GM10248 (cell line): ENCODE measurements at places on chromosomes 4 and X.

DNA sequence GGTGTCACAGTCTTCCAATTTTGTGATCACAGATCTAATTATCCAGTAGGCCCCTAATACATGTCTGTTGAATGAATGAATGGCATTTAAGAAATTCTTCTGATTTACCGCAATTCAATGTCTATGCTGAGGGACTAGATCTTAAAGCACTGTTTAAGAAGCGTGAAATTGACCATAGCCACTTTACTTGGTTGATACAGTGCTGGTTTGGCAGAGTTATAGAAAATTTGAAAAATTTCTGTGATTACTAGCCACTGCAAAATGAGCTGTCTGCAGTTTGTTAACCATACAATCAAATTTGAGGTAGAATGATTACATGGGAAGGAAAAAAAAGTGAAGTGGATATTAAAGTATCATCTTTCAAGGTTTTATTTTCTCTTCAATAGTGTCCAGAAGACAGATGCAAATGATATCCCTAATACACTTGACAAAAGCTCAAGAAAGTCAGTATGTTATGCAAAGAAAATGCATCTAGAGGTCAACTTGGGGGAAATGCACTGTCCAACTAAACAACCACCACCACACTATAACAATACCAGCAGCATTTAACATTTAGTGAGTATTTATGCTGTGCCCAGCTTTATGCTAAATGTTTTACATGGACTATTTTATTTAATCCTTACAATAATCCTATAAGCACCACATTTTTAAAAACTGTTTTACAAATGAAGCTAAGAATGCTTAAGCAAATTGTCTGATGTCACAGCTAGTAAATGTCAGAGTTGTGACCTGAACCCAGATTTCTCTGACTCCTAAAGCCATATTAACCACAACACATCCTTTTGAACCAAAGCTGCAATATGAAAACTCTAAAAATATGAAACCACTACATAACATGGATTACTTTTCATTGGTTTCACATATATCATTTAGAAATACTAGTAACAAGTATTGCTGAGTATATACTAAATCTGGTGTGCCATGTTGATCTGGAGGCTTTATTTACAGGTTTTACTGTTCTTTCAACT lies 217.9 kb upstream of the MAB21L2 start:
- DNase-seq, result no peak

DNA sequence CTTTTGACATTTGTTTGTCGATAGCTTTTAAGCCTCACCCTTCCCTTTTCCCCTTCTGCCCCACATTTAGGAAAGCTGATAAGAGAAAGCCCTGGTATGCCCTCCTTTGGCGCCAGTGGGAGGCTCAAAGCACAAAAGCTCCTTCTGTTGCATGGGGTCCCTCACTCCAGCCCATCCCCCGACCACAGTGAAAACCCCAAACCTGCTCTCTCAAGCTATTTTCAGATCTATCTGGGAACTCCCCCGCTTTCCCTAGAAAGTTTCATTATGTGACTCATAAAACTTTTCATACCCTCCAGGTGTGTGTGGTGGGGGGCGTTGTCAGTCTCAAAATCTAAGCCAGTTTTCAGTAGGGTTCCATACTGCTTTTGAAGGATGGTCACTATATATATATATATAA lies 259.0 kb upstream of the PCDH7 start:
- DNase-seq, result peak; percentile 7

DNA sequence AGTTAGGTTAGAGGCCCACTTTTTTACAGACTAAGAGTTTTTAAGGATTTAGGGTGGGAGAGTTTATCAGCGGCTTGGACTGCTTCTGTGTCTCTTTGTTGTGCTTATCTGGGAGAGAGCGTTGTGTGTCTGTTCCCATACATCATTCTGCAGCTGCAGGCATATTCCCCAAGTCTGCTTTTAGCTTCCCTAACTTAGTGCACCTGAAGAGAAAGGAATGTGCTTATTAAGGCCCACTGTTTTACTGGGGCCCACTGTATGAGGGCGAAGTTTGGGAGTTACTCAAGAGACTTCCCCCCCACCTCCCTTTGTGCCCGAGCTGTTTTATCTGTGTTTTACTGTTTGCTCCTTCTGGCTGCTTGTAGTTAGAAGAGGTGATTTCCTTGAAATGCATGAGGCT lies 31.9 kb downstream of the ART3 start:
- DNase-seq, result no peak

DNA sequence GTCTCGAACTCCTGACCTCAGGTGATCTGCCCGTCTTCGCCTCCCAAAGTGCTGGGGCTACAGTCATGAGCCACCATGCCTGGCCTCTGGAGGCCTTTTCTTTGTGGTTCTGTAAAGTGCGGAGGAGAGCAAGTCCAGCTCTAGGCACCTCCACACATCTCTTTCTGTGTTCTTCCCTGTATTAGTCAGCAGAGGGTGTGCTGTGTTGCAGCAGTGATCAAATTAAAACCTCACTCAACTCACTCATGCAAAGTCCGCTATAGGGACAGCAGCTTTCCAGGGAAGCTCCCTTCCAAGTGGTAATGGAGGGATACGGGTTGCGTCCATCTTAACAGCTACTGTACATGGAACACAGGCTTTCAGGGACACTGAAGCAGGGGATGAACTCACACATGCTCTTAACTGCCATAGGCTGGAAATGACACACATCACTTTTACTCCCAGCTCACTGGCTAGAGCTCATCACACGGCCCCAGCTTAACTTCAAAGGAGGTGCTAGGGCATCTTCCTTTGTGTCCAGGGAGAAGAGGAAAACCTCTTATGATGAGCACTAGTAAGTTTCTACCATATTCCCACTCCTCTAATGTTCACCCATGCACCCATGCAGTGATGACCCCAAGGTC lies 36.0 kb upstream of the CCNG2 start:
- peak; percentile 43 for DNase-seq

GRCh38 chr4:119693126-119693525 lies 64.5 kb upstream of the PDE5A start:
- no peak for DNase-seq

DNA sequence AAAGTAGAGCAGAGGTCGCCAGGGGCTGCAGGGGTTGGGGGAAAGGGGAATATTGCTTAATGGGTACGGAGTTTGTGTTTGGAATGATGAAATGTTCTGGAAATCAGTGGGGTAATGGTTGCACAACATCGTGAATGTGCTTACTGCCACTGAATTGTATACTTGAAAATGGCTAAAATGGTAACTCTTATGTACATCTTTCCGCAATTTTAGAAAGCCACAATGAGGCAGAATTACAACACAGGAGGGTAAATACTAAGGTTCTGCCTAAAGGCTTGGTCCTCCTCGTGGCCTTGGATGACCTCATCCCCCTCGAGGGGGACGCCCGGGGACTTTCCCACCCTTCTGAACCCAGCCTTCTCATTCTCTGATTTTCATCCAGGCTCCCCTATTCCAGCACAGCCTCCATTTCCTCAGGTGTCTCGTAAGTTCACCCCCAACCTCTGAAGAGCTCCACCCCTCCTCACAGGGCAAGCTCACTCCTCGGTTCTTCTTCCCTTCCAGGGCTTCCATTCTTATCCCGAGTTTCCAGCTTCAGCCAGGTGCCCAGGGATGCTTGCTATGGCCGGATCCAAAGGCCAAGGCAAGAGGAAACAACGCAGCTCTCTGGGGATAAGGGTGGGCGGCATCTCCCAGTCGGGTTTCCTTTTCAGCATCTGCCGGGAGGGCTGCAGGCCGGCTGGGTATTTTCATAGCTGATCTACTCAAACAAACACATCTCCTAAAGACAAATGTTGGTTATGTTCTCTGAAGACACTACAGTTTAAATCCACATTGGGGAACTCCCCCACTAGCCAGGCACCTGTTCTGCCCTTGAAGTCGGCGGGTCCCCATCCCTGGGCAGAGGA lies 71.3 kb upstream of the ACSL1 start:
- peak; percentile 74 for DNase-seq

- no peak for DNase-seq
Measured at GRCh38 chr4:138916763-138917162, 98.8 kb upstream of the NOCT start.

DNA sequence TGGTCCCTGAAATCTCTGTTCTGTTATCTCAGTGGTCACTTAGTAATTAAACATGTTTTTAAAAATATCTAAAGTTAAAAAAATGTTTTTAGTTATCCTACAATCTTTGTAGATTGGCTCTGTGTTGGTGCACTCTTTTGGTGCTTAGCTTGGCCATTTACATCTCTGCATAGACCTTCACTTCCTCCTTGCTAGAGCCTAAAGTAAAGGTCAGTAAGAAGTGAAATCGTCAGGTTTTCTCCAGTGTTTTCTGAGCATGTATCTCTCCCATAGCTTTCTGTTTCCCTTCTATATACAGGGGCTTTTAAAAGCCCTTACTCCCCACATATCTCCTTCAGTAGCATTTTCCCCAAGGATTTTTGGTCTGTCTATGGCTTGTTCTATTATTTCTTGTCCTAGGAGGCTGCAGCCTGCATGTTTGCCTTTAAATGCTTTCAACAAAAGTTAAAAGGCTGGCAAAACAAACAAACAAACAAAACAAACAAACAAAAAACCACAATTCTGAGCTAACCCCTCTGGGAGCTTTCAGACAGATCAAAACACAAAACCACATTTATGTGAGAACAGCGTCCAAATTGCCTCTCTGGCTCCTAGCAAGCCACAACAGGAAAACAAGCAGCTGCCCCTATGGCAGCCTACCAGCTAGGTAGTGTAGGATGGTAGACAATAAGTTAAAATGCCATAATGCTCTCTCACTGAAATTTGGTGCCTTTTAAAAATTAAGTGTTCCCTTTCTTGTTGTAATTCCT lies 27.3 kb upstream of the GPRASP2 start:
- DNase-seq, result no peak

DNA sequence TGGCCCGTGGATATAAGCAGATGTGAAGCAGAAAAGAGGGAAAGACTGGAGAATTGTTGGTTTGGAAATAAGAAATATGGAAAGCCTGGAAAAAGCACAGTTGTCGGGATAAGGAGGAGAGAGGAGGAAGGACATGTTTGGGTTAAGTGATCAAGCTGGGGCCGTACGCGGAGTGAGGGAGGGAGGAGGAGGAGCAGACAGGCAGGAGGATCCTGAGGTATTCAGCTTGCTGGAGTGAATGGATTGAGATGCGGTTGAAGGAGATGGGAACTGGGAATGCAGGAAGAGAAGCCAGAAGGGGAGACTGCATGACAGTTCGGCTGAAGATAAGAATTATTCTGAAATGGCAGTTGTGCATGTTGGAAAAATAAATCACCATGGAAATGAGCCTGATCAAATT lies 21.2 kb downstream of the ZFP42 start:
- DNase-seq, result no peak

DNA sequence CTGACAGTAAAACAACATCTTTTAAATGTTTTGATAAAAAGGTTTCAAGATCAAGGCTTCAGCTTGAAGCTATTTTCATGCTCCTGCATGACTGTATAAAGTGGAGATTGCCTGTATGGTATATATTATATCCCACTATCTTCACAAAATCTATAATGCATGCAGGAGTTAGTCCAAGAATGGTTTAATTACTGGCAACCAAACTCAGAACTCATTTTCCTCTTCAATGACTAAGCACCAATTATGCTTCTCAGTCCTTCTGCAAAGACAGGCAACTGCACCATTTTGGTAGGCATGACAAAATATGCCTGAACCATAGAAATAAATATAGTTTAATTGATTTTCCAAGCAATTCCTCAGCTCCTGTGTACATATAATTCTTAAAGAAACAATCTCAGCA lies 54.5 kb downstream of the NPY5R start:
- DNase-seq, result no peak

- no peak for DNase-seq
Measured at GRCh38 chr4:101977076-101977475, 186.5 kb downstream of the BANK1 start.

- no peak for DNase-seq
Measured at GRCh38 chrX:109374262-109374960, 107.5 kb downstream of the GUCY2F start.

DNA sequence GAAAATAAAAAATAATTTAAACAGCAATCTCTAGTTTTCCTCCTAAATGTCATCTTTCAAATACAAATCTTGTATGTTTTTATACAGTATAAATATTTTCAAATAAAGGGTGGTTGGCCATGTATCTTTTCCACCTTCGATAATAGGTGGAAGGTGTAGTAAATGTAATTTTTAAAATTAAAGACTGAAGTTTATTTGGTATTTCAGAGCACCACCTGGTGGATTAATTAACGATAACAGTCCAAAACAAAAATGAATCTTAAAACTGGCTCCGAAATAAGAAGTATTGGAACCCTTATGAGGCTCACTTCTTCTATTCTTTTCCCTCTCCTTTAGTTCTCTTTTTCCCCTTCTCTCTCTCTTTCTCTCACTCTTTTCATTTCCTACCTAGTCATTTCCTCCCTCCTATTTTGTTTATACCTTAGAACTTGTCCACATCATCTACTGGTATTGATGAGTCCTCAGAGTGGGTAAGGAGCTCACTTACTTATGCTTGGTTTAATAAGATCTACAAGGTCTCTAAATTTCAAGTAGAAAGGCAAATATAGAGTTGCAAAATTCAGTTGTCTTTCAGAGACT lies 82.9 kb upstream of the EXOC1L start:
- peak; percentile 17 for DNase-seq

DNA sequence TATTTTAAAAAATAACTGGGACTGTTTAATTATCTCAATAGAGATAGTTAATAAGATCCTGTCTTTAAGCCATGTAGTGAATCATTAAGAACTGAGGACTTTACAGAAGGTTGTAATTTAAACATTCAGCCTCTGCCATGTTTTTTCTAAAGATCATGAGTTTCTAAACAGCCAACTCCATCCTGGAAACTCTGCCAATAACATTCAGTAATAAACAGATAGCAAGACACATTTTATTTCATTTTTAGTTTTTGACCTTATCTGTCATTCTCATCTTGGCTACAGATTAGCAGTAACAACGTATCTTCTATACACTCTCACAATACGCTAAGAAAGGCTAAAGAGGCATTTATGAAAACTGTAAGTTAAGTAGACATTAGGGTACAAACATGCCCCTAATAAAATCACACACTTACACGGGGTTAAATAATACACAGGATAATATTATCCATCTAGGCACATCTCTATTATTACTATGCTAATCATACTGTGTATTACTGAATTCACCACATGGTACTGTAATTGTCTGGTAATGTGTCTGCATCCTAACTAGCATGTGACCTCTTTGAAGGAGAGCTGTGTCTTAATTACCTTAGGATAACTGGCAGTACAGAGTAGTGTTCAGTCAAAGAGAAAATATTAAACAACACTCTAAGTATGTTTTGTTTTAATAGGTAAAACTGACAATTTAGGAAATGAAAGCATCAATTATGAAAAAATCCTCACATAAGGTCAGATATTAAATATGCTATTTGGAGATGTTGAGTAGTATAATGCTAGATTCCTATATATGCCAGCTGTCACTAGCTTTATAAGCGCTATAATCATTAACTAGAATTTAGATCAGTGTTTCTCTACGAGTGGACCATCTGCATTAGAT lies 122.4 kb upstream of the NAP1L5 start:
- DNase-seq, result no peak

- DNase-seq, result no peak
Measured at GRCh38 chr4:113637363-113637762, 124.2 kb downstream of the CAMK2D start.

- no peak for DNase-seq
Measured at GRCh38 chrX:68808686-68809357, 20.0 kb upstream of the EFNB1 start.

DNA sequence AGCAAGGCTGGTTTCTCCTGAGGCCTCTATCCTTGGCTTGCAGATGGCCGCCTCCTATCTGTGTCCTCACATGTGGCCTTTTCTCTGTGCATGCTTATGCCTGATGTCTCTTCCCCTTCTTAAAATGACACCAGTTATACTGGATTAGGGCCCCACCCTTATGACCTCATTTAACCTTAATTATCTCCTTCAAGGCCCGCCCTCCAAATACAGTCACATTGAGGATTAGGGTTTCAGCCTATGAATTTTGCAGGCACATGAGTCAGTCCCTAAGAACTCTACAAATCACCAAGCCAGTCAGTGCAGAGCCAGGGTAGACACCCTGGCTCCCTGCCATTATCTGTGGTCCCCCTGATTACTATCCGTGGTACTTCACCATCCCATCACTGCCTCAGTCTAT lies 51.6 kb downstream of the MAML3 start:
- DNase-seq, result no peak
